ENCODE measurements at places on chromosomes 5 and 9.

GRCh38 chr5:57778501-57779091 lies 296.0 kb upstream of the ACTBL2 start:
- DNase-seq: no peak

- DNase-seq: no peak
Observed at GRCh38 chr9:95333426-95333825, 15.9 kb upstream of the FANCC start.

DNA sequence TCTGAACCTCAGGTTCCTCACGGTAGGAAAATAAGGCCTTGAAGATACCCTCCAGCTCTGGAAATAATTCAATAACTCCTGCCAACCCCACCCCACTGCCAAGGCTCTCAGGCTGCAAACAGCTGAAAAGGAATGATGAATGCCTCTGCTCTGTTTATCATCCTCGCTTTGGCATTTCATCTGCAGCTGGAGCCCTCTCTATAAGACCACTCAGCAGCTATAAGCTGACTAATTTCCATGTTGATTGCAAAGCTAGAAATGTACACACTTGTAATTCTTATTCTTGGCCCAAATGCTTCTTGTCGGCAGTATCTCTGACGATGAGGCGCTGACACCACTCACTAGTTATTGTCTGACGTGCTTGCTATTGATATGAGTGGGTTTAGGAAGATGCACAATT lies 408.4 kb upstream of the NMUR2 start:
- DNase-seq: no peak

GRCh38 chr9:79577969-79578723 lies 6.4 kb downstream of the TLE4 start:
- no peak for DNase-seq

GRCh38 chr5:109365653-109366052 lies 44.1 kb downstream of the PJA2 start:
- no peak for DNase-seq

- no peak for DNase-seq
Observed at GRCh38 chr5:181140766-181141165, 6.6 kb upstream of the OR2V2 start.

- DNase-seq: peak; percentile 42
Observed at GRCh38 chr5:181133610-181134231, 2.8 kb upstream of the OR2V1 start.

GRCh38 chr5:178471711-178472110 lies 118.5 kb downstream of the COL23A1 start:
- no peak for DNase-seq

DNA sequence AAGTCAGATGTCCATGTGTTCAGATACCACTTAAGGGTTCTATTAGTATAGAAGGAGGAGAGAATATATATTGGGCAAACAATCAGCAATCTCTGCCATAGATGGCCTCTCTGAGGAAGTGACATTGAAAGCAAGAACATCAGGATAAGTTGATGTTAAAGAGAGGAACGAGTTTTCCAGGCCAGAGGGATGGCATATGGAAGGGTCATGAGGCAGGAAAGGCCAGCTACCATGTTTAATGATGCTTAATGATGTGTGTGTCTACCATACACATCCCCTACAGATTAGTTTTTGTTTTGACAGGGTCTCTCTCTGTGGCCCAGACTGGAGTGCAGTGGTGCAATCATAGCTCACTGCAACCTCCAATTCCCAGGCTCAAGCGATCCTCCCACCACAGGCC lies 63.0 kb downstream of the PTTG1 start:
- no peak for DNase-seq

- no peak for DNase-seq
Observed at GRCh38 chr9:89295400-89295799, 15.6 kb upstream of the CKS2 start.

DNA sequence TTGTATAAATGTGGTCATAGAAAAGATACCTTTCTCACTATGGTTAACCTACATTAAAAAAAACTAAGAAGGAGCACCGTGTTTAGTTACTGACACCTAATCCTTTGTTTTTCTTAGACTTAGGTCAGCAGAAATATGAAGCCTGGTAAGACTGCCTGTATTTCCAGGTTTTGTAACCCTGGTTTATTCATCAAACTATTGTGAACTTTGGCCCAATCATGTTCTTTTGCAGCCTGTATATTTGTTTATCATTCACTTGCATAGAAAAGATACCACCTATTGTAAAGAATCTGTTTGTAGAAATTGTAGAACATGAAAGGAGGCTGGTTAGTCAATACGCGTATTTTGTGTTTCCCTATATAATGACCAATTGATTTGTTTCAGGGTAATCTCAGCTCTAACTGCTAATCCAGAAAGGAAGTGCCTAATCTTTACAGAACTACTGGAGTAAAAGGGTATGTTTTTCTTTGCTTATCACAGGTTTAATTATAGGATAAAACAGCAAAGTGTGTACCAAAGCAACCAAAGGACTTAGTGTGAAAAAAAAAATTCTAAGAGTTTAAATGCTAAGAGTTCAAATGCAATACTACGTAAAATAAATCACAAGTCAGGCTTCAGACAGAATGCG lies 103.6 kb downstream of the LURAP1L start:
- DNase-seq: no peak

- peak; percentile 33 for DNase-seq
Observed at GRCh38 chr9:83238871-83239640, 176.1 kb upstream of the RASEF start.

DNA sequence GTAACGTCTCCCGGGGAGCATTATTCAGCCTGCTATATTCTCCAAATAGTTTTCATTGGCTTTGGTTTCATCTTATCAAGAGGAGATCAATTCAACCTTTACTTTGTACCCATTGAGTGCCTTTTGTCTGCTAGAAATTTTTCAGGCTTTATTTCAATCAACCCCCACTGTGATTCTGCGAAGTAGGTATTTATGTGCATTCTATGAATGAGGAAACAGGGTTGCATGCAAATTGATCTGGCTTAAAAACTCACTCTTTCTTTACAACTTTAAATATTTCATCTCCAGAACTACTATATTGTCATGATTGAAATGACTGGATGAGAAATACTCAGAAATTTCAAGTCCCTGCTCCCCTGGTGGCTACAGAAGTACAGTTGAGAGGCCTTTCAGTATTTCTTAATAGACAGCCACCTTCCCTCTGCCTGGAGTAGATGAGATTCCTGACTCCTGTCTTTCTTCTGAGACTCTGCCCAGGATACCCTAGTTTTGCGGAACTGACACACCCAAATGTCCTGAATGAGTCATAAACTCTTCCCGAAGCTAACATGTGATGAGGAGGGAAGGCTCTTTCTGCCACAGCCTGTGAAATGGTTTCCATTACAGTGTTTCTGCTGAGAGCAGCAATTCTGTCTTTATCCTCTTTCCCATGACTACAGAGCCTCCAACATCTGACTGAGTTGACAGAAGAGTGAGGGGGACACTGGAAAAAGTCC lies 52.6 kb upstream of the TNC start:
- DNase-seq: no peak

GRCh38 chr9:98222885-98223691 lies 30.7 kb upstream of the CORO2A start:
- DNase-seq: no peak

GRCh38 chr9:131927091-131927490 lies 152.6 kb downstream of the MED27 start:
- no peak for DNase-seq

GRCh38 chr9:89359751-89360261 lies 41.5 kb downstream of the SECISBP2 start:
- no peak for DNase-seq

DNA sequence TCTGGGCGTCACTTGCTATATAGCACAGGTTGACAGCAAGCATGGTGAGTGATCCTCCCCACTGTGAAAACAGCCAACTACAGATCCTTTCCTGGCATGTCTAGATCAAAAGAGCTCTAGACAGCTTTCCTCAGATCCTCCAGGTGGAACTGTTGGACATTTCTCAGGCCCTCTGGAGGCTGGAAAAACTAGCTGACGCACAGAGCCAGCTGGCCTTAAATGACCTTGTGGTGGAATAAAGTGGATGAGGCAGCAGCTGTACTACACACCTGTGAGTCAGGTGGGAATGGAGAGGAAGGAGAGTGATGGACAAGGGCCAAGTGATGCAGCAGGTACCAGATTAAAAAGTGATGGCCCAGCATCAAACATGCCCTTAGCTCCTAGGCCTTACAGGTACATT lies 172.7 kb downstream of the TRIM32 start:
- DNase-seq: no peak

GRCh38 chr5:145723516-145723915 lies 111.6 kb downstream of the PRELID2 start:
- DNase-seq: no peak

- no peak for DNase-seq
Observed at GRCh38 chr9:112411626-112412027, 31.7 kb downstream of the HSDL2 start.

- DNase-seq: no peak
Observed at GRCh38 chr9:35102465-35102768, 514 bp downstream of the STOML2 start.

DNA sequence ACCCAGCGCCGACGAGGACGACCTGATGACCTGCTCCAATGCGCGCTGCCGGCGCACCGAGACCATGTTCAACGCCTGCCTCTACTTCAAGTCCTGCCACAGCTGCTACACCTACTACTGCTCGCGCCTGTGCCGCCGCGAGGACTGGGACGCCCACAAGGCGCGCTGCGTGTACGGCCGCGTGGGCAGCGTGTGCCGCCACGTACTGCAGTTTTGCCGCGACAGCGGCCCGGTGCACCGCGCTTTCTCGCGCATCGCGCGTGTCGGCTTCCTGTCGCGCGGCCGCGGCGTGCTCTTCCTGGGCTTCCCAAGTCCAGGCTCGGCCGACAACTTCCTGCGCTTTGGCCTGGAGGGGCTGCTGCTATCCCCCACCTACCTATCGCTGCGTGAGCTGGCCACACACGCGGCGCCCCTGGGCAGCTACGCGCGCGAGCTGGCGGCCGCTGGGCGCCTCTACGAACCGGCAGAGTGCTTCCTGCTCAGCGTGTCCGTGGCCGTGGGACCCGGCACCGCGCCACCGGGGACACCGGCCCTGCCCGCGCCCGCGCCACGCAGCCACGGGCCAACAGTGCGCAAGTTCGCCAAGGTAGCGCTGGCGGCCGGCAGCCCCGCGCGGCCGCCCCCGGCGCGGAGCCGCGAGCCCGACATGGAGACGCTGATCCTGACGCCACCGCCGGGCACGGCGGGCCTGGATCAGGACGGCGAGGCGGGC lies 2.7 kb upstream of the PHPT1 start:
- no peak for DNase-seq

GRCh38 chr9:35660966-35661415 lies 2.9 kb downstream of the CCDC107 start:
- peak; percentile 65 for DNase-seq

GRCh38 chr9:23855873-23856604 lies 30.0 kb upstream of the ELAVL2 start:
- DNase-seq: no peak

DNA sequence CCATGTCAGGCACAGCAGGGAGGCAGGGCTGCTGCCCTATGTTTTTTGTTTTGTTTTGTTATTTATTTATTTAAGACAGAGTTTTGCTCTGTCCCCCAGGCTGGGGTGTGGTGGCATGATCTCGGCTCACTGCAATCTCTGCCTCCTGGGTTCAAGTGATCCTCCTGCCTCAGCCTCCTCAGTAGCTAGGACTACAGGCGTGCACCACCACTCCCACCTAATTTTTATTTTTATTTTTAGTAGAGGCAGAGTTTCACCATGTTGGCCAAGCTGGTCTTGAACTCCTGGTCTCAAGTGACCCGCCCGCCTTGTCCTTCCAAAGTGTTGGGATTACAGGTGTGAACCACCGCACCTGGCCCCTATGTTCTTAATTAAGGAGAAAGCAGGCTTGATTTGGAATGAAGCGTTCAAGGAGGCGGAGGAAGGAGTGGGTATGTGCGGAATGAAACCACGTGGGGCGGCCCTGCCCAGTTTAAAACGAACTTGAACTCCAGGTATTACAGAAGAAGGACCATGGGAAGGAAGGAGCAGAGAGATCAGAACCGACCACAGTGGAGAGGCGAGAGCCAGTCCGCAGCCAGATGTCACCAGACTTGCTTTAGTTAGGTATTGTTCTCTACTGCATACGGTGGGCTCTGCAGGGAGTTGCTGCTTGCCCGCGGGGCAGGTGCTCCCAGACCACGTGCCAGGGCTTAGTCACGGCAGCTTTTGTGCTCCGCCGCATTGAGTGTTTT lies 34.9 kb upstream of the EPB41L4B start:
- no peak for DNase-seq

DNA sequence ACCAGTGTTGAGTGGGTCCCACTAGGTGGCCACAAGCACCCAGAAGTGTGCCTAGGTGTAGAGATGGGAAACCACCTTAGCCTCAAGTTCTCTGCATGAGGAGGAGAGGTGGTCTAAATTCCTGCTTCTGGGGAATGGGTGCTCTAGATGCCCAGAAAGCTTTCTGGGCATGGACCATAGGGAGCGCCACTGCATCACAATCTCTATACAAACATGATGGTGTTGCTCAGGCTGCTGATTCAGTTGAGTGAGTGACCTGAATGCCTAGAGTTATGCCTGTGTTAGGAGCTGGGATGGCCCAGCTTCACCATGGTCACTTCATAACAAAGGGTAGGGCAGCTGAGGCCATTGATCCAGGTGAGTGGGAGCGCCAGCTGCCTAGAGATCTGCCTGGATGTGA lies 667.9 kb upstream of the ARRDC3 start:
- no peak for DNase-seq

- DNase-seq: no peak
Observed at GRCh38 chr9:32449969-32450368, 65.5 kb downstream of the ACO1 start.

DNA sequence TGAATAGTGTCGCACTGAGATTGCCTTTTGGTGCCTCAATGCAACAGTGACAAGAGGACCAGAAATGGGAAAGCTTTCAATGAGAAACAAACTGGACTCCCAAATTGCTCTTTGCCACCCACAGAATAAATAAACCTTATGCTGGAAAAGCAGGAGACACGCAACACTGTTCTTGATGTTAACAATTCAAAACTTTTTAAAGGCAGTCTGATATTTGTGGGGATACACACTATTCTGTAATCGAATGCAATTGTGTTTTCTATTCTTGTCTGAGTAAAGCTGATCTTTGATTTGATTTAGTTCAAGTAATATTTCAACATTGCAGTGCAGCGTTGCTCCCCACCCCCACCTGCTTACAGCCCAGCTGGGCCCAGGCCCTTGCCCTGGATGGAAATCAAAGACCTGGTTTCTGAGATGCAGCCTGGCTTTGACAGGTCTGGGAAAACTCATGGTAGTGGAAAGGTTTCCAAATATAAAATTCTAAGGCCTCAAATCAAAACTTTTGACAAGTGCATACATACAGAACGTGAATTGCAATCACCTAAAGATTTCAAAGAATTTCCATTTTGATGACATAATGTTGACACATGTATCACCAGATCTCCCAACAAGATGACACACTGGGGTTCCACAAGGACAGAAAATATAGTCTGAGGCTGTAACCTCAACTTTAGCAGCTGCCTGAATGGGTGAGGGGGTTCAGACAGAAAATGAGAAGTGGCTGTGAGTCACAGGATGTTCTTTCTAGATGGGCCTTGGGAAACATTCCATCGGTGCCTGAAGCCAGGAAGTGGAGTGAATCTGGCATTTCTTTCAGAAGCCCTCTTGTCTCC lies 55.1 kb downstream of the ABCA1 start:
- peak; percentile 32 for DNase-seq

GRCh38 chr5:79595086-79595485 lies 17.2 kb upstream of the TENT2 start:
- DNase-seq: no peak

Data from colonic mucosa (tissue), 4 donors.